ENCODE measurements at places on chromosomes 1 and 21.

- no peak for DNase-seq
Measured at GRCh38 chr1:181178241-181178879, 89.9 kb downstream of the IER5 start.

- no peak for DNase-seq
Measured at GRCh38 chr1:210662291-210663050, 333.8 kb downstream of the HHAT start.

GRCh38 chr1:212035835-212036605 lies 472 bp downstream of the DTL start:
- DNase-seq: no peak

DNA sequence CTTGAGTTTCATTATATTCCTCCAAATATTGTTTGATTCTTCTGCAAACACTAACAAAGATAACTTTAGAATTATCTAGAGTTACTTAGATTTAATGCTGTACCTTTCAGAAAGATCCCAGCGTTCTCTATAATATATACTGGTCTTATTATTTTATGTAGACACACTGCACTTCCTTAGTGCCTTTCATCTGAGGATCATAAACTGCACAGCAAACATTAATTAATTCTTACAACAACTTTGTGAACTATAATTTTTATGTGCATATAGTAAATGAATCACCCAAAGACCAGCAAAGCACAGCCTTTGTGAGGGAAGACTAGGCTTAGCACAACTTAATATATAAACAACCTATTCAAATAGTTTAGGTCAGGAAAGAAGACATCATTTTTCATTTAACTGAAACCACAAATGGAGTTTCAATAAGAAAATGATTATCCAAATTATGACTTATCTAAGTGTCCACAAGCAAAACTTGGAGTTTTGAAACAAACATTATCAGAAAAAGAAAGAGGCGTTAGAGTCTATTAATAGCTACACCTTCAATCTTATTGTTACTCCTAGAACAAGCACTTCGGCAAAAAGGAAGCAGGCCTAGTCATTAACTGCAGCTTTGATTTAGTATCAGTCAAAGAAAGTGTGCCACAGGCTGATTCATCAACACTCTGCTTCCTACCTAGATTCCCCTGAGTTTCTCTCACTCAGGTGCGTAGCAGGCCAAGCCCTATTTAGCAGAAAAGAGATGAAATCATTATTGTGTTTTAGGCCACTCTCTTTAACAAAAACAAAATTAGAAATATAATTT lies 22.5 kb upstream of the RC3H1 start:
- no peak for DNase-seq

DNA sequence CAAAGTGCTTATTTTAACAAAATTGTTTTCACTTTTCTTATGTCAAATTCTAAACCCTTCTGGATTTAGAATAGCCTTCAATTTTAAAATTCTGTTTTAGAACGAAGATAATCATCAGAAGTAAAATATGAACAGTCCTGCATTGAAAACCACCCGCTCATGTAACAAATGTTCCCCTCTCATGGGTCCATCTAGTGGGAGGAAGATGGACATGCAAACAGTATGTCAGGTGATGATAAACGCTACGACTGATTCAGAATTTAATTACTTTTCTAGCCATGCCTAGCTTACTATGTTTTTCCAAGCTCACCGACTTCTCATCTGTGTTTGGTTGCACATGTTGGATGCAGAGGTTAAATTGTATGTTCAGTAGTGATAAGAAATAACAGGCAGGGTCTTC lies 23.5 kb downstream of the SOD1 start:
- DNase-seq: no peak

DNA sequence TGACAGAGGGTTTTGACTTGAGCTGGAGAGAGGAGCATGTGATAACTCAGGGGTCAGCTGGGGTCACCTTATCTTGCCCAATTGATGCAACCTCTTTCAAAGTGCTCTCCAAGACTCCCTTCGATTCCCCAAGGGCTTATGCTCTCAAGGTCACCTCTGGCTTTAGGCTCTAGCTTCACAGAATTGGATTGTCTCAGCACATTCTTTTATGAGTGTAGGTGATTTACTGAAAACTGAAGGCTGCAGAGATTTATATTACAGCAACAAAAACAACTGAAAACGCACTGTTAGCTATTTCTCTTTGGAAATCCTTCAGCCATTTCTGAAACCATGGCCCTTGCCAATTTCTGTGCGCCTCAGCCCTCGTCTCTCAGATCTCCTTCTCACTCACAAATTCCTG lies 34.5 kb upstream of the MAP1LC3C start:
- no peak for DNase-seq

- no peak for DNase-seq
Measured at GRCh38 chr1:156676114-156676819, 940 bp downstream of the NES start.

- DNase-seq: no peak
Measured at GRCh38 chr1:22747021-22747734, 36.5 kb downstream of the EPHB2 start.

DNA sequence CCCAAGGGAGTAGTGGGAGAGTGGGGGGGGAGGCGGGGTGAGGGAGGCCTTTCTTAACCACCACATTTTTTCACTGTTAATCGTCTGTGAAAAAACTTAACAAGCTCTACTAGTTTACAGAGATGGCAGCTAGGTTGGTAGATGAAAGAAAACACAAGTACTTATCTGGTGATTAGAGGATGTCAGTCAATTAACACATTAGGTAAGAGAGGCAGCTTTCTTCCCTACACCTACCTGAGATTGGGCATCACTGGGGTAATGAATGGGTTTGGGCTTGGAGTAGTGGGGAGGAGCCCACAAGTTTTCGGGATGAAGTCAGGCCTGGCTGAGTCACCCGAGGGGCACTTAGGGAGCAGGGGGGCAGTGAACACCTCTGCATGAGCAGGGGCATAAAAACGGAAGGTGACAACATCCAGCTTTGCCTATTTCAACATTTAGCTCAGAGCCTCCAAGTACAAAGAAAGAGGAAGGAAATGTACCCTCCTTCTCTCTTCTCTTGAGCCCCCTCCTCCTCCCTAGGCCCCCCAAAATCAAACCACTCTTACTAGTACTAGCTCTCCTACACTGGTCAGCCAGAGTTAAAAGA lies 2.5 kb downstream of the LBR start:
- DNase-seq: no peak

GRCh38 chr1:91651661-91652071 lies 151.0 kb downstream of the CDC7 start:
- DNase-seq: no peak

DNA sequence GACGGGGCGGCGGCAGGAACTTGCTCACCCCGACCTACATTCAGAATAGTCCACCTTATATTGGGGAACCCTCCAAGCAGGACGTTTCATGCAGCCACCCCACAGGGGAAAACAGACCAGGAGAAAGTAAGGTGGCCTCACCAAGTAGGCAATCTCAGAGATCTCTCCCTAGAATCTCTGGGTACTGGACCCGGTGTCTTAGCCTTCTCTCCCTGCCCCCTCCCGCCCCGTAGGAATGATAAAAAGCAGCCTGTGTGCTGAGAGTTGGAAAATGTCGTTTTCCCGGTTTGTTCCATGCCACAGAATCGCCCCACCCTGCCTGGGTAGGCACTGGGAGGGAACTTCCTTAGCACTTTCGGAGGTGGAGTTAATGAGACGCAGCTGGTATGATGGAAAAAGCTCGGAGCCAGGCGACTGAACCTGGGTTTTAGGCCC lies 789 bp upstream of the PTPN14 start:
- DNase-seq: no peak

GRCh38 chr1:178374016-178374415 lies 122.7 kb downstream of the CLEC20A start:
- DNase-seq: no peak

- DNase-seq: no peak
Measured at GRCh38 chr1:68479501-68479900, 17.4 kb downstream of the DEPDC1 start.

DNA sequence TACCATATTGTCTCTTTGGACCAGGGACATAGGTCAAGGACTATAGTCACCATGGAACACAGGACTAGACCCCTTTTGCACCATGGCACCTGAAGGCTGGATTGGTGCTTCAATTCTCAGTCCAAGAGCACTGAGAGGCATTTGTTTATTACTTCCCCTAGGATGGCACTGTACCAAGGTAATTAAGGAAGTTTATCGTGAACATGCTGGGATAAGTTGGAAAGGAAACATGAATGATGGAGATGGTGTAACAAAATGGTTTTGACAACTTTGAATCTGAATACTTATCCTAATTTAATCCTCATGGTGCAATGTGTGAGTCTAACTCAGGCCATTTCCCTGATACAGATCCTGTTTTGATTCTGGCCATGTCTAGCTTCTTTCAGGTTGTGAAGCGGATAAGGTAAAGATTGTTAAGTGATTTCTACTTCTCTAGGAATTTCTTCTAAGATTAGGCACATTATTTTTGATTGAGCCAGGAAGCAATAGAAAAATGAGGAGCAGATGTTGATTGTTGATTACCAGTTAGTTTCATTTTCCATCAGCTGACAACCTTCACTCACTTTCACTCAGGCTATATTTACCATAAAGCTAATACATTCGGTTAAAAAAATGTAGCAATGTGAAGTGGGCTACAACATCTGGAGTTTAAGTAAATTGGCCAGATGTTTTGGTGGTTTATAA lies 37.3 kb upstream of the SIPA1L2 start:
- no peak for DNase-seq

GRCh38 chr21:27761623-27762022 lies 794.7 kb upstream of the ADAMTS5 start:
- DNase-seq: no peak

- no peak for DNase-seq
Measured at GRCh38 chr1:38166461-38166860, 119.9 kb upstream of the POU3F1 start.

GRCh38 chr1:53686091-53686964 lies 52.6 kb downstream of the GLIS1 start:
- DNase-seq: no peak

GRCh38 chr21:15097580-15097979 lies 32.8 kb upstream of the NRIP1 start:
- DNase-seq: no peak

- DNase-seq: no peak
Measured at GRCh38 chr1:34983700-34984355, 1.3 kb downstream of the TMEM35B start.

DNA sequence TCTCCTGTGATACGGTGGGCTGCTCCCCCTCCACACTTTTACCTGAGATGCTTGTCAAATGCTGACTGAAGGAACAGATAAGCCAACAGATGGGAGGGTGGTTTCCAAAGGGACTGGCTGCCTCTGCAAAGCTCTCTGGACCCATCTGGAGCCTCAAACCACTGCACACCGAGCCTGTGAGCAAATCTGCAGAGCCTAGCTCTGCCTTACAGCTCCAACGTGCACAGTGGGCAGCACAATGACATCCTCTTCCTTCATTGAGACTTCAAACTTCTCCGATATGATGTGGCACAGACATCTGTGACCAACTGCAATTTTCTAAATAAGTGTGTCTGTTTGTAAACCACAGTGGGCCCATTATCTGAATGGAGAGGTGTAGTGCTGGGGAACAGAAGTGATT lies 26.2 kb upstream of the KNCN start:
- no peak for DNase-seq

- no peak for DNase-seq
Measured at GRCh38 chr1:14663773-14664172, 65.3 kb downstream of the KAZN start.

DNA sequence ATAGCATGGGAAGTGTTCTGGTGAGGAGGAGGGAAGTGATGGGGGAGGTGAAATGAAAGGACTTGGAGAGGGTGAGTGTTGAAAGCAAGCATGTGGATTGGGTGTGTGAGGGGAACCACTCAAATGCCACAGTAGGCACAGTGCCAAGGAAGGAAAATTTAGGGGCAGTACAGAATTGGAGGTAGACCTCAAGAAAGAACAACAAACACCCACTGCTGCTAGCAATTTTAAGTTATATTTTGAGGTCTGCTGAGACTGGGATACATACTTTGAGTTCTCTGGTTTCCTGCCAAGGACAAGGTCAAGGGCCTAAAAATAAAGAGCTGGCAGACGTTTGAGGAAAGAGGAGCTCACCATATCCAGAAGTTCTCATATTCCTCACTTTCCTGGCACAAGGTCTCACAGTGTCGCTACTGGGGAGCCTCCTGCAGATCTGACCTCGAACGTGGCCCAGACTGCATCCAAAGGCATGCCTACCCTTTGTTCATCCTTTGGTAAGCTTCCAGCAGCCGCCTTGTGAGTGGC lies 104.0 kb downstream of the BRINP2 start:
- DNase-seq: no peak

DNA sequence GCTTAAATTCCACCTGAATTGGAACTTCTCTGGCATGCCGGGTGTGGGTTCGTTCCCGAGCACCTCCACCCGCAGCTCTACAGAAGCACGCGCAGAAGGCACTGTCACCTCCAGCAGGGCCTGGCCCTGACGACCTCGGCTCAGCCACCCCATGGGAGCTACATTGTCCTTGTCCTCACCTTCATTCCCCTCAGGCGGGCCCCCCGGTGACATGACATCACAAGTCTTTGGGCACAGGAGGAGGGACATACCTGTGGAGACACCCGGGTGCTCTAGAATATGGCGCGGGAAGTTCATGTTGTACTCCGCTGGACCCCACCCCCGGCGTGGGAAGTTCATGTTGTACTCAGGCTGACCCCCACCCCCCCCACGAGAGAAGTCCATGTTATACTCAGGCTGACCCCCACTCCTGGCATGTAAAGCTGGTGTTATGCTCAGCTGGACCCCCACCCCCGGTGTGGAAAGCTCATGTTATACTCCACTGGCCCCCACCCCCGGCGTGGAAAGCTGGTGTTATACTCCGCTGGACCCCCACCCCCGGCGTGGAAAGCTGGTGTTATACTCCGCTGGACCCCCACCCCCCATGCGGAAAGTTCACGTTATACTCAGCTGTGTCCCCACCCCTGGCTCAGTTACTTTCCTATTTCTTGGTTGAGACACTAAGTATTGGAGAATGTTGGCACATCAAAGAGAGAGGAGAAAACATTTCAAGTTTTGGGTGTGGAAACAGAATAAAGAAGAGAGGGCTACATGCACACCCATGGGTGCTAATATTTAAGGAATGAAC lies 37.6 kb downstream of the UMODL1 start:
- DNase-seq: no peak

GRCh38 chr1:222739929-222740328 lies 2.9 kb downstream of the FAM177B start:
- DNase-seq: no peak

DNA sequence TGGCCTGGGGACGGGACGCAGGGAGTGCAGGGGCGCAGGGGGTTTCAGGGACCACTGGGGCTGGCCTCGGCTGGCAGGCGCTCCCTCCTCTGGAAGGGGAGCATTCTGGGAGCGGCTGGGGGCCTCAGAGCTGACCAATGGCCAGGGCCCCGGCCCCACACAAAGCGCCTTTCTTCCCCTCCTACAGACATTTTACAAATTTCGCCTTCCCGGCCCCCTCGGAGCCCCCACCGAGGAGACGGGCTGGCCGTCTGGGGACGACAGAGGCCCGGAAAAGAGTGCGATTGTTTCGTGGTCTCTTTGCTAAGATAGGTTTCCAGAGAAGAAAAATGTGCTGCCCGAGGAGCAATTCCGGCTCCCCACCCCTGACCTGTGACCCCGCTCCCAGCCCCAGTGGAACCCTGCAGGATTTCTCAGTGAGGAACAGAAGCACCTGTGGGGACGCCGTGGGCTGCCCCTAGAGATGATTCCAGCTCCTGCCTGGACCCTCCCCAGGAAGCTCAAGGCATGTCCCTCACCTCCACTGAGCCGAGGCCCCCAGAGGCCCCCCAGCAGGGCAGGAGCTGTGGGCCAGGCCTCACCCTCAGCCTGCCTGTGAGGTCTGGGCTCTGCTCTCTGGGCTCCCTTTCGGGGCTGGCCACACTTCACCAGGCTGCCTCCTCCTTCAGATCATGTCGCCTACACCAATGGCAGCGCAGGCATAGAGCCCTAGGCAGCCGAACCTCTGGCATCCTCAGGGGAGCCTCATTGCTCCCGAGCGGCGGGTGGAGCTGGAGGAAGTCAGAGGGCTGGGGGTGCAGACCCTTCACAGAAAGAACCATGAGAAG lies 15.0 kb upstream of the PLEKHG5 start:
- DNase-seq: no peak

Measured in stimulated activated CD4-positive, alpha-beta T cell treated with anti-CD3 and anti-CD28 coated beads, TNF-alpha, amount 100 ng/mL, for 24 hours (primary cell).